ENCODE measurements at places on chromosomes 6 and 20.
A peak's percentile ranks its signal among the peaks of the same experiment; 100 is the strongest.

GRCh38 chr6:22476811-22477390 is 92.5 kb upstream of the HDGFL1 start:
- no peak for DNase-seq

GRCh38 chr6:43088654-43089056 is 12.5 kb downstream of the PTK7 start:
- no peak for DNase-seq

GRCh38 chr20:24461848-24462247 is 7.6 kb upstream of the SYNDIG1 start:
- DNase-seq = no peak

- peak; percentile 15 for DNase-seq
Measured at GRCh38 chr6:89145091-89145955, 532 bp upstream of the PM20D2 start.

- DNase-seq = no peak
Measured at GRCh38 chr20:63330940-63331339, 30.2 kb downstream of the CHRNA4 start.

DNA sequence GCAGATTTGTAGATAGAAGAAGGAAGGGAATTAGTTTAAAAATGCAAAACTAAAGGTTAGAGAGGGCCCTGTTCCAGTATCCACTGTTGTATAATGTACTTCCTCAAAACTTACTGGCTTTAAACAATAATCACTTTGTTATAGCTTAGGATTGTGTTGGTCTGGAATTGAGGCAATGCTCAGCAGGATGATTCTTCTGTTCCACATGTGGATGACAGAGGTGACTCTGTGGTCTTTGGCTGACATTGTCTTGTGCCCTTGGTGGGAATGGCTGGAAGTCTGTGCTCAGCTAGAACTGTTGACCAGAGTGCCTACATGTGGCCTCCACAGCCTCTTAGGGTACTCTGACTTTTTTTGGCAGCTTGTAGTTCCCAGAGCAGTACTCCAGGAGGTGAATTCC is 143.4 kb downstream of the AIG1 start:
- no peak for DNase-seq

DNA sequence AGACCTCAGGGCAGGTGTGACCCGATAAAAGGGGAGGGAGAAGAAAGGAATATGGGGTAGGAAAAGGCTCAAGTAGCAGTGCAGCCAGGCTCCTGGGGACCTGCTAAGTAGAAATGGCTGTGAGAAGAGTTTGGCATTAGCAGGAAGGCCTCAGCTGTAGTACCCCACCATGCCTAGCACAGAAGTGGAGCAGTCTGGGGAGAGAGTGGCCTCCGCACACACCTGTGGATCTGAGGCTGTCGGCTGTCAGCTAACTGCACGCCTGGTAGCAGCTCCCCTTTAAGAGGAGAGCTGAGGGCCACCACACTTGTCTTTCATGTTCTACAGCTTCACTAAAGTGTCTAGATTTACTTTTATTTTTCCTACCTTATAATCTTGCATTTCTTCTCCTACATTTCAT is 24.6 kb downstream of the PDE7B start:
- DNase-seq = no peak

- no peak for DNase-seq
Measured at GRCh38 chr6:149859368-149859767, 4.8 kb downstream of the LRP11 start.

DNA sequence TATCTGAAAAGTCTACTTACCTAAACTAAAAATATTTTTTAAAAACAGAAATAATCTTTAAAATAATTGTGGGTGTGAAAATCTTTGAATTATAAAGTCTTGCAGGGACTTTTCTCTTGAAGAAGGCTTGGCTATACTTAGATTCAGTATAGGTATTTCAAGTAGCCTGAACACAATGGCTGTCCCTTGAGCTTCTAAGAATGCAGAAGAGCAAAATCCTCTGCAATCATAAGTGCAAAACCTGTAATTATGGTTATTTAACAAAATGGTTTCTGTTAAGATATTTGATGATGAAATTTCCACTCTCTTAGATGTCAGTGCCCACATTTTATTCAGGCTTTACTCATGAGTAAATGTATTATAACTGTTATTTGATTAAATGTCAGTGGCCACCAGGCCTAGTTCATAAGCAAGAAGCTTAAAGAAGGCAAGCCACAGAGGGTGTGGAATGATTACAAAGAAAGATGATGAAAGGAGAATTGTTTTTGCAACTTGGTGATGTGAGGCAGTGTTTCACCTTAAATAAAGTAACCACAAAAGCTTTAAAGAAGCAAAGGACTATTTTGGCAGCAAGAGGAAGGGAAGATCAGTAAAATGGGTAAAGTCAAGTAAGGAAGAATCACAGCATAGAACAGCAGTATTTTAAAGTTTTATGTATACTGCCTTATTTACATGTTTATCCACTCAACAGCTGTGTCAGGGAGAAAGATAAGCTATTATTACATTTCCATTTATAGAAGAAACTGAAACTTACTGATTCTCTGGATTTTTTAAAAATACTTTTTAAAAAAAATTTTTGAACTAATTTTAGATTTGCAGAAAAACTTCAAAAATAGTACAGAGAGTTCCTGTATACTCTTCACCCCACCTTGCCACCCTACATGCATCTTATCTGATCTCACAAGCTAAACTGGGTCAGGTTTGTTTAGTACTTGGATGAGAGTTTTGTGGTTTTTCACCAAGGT is 351.2 kb upstream of the RUNX2 start:
- DNase-seq = no peak

DNA sequence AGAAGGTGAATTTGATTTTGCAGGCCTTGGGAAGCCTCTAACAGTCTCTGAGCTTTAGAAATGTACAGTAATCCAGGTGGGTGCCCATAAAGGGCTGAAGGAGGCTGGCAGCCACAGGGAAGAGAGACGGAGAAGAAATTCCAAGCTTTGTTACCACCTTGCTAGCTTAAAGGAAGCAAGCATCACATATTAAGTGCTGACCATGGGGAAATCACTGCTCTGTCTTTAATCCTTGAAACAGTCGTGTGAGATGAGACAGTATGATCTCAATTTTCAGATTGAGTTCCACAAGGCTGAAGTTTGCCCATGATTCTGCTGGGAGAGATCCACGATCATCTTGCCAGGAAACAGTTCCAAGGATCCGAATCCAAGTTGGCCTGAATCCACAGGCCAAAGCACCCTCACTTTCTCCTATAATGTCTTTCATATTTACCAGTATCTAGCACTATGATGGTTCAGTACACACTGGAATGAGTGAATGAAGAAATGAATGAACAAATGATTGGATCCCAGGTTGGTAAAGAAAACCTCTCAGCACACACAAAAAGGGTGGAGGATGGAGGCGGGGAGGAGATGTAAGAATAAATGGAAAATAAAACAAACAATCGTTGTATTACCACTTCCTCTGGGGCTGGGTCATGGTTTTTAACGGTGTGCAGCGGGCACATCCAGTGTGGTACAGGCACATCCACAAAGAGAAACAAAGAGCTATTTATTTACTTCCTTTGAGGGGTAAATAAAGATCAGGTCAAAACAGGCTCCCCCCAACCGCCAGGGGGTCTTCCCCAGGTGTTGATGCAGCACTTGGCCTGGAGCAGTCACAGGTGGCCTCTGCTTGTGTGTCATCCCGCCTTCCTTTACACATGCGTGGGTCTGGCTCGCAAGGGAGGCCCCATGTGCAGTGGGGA is 28.2 kb upstream of the TAF8 start:
- no peak for DNase-seq

- no peak for DNase-seq
Measured at GRCh38 chr20:7980332-7981046, 39.1 kb downstream of the TMX4 start.

- no peak for DNase-seq
Measured at GRCh38 chr6:26311012-26311384, 54.0 kb upstream of the BTN3A2 start.

- DNase-seq = no peak
Measured at GRCh38 chr6:3522561-3523260, 65.9 kb upstream of the SLC22A23 start.

GRCh38 chr6:140494321-140495108 is 1120.1 kb upstream of the CITED2 start:
- DNase-seq = no peak

DNA sequence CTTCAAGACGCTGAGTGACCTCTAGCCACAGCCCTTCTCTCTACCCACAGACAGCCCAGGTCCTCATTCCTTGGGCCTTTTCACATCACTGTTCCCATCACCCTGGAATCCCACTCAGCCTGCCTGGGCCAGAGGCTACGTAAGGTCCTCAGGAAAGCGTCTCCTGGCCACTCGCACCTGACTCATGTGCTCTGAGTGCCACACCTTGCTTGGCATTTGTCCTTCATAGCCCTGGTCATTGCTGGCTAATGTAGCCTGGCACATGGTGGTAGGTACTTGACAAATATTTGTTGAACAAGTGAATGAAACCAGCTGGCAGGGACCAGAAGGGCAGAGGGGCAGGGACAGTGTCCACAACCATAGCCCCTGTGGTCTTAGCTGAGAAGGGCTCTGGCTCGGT is 50.6 kb upstream of the FANCE start:
- DNase-seq = no peak

- no peak for DNase-seq
Measured at GRCh38 chr20:62927128-62927705, 912 bp upstream of the DIDO1 start.

DNA sequence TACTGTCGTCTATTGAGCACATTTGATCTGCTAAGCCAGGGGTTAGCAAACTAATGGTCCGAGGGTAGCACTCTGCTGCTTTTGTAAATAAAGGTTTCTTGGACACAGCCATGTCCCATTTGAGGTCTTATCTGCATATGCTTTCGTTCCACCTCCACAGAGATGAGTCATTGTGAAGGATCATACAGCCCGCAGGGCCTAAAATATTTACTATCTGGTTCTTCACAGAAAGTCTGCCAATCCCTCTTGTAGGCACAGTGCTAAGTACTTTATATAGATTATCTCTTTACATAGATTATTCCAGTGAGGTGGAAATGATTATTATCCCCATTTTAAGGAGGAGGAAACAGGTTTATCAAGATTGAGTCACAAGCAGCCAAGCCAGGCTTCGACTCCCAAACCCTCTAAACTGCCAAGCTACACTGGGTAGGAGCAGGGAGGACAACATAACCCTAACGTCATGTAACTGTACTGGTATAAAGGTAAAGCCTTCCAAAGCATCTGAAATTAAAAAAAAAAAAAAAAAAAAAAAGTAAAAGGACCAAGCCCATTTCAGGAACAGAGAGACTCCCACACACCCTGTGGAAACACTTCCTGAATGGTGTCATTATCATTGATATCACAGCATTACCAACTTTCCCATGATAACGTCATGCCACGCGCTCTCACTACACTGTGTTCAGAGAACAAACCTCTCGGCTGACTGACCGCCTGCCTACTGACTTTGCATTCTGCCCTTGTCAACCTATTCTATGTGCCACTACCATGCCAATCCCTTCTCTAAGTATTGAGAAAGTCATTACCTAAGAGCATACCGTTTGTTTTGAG is 101.0 kb downstream of the KIF16B start:
- DNase-seq = no peak

DNA sequence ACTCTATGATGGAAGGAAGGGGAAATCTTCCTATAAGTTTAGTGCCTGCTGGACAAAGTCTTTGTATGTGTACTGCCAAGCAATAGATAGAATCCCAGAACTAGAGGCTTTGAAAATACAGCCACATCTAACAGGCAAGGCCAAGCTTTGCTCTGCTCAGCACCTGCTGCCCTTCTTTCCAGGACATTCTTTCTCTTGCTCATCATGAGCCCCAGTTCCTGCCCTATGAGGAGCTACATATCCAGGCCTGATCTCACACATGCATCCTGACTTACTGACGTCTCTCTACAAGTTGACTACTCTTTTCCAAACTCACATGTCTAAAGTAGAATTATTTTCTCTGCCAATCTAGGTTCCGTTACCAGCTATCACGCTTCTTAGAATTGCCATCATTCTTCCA is 64.5 kb upstream of the ENPP5 start:
- no peak for DNase-seq

- DNase-seq = no peak
Measured at GRCh38 chr6:134317471-134318131, at the start of gene SGK1. Gene SGK1, minus strand, starts transcription at chr6:134318112. Its CDS starts 652 bp downstream, at chr6:134317460.

DNA sequence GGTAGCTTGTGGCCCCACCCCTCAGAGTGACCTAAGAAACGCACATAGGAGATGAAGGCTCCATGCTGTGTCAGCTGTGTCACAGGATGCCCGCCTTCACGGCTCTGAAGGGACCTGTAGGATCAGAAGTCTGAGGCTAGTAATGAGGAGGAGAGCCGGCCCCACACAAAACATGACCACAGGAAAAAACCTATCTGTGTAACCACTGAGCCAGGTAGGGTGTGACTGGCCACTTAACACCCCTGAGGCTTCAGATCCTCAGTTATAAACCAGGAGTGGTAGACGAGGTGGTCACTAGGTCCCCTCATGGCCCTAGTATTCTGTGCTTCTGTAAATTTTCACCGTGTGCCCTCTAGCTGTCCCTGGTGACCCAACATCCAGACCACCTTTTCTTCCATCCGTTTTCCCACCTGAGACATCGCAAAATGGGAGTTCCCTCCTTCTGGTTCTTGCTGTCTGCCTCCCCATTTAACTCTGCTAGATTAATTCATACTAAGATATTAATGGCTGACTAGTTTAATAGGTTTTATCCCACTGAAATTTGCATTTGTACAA is 52.8 kb downstream of the TBC1D7 start:
- DNase-seq = no peak

DNA sequence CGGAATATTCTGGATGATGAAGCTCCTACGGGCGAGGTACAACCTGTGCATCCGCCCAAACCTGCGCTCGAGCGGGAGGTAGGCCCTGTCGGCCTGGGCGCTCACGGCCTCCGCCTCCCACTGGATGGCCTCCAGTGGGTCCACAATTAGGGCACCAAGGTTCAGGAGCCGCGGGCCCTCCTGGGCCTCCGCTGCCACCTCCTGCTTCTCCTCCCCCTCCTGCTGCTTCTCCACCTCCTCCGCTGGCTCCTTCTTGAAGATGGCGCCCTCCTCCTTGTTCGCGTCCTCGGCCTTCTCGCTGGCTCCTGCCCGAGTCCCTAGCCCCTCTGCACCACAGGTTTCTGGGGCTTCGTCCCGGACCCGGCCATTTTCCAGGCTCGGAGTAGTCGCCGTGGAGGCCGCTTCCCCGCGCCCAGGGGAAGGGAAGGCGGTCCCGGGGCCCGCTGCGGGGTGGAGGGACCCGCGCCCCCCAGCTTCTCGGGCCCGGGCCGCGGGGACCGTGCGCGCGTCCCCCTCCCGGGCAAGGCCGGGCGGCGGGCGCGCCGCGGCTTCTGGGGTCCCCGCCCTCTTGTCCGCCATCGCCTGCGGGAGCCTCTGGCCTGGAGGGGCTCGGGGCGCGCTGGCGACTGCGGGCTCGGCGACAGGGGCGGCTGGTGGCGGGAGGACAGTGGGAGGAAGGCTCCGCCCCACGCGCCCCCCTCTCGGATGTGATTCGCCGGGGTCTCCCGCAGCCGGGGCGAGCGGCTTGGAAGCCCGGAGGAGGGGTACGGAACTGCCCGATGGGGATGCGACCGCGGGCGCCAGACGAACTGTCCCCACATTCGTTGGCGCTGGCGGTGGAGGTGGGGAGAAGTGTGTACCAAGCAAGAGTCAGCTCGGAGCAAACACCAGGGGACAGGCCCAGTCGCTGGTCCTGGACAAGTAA is 17.6 kb downstream of the PLAGL2 start:
- no peak for DNase-seq

- DNase-seq = no peak
Measured at GRCh38 chr20:50799890-50800550, 5.2 kb downstream of the BCAS4 start.

Data from stimulated activated CD8-positive, alpha-beta memory T cell treated with anti-CD3 and anti-CD28 coated beads, Interleukin-4, amount 100 ng/mL, for 1 hour (primary cell).